NAMALWA (cell line): ENCODE measurements at places on chromosomes 3 and 15.

- DNase-seq: peak; percentile 77
Observed at GRCh38 chr15:75732809-75733451, 20.3 kb upstream of the CSPG4 start.

- DNase-seq: no peak
Observed at GRCh38 chr3:27632431-27633223, 89.5 kb downstream of the EOMES start.

GRCh38 chr3:175266478-175266877, 407.3 kb downstream of the NAALADL2 start:
- DNase-seq: no peak

- DNase-seq: no peak
Observed at GRCh38 chr3:56819016-56819809, 17.5 kb upstream of the ARHGEF3 start.

GRCh38 chr15:31442699-31443111, 116.1 kb downstream of the KLF13 start:
- DNase-seq: peak; percentile 64

GRCh38 chr15:70833861-70834765, 19.8 kb downstream of the LARP6 start:
- no peak for DNase-seq

- no peak for DNase-seq
Observed at GRCh38 chr3:80655216-80655615, 887.4 kb upstream of the ROBO1 start.

DNA sequence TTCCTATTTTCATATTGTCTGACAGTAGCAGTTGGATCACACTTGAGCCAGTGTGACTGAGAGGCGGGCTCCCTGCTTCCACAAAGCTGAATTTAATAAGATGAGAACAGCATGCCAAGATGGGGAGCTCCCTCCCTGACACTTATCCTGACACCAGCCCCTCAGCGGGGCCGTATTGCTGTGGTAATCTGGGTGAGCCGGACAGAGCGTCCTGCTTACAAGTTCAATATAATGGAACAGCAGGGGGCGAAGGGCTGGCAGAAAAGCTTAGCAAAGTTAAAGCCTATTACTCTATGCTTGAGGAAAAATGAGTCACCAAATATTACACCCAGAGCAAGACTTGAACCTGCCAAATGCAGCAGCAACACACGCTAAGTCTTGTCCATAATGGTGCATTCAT, 163.8 kb upstream of the CMC1 start:
- DNase-seq: no peak

DNA sequence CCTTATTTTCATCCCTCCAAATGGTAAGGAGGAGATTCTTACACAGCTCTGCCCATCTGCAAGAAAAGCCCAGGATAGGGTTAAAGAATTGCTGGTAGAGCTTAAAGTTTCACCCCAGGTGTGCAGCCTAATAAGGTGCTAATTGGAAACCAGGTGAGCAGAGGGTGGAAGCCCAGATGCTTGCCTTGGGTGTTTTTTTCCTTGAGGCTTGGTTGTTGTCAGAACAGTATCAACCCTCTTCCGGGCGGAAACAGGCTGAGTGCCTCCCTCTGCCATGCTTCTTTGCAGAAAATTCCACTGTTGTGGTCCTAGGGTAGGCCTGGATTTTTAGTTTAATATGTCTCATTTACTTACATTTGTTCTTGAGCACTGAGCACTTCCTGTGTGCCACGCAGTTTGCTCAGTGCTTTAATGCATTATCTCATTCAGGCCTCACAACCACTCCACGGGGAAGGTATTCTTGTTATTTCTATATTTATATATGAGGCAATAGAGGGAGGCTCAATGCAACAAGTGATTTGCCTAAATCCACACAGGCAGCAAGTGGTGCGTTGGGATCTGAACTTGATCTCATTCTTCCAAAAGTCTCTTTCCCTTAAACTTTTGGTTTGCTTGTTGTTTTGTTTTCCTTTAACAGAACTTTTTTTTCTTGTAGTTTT, 115.0 kb upstream of the LRIG1 start:
- DNase-seq: no peak

- no peak for DNase-seq
Observed at GRCh38 chr15:86199467-86200145, 119.9 kb downstream of the AGBL1 start.

DNA sequence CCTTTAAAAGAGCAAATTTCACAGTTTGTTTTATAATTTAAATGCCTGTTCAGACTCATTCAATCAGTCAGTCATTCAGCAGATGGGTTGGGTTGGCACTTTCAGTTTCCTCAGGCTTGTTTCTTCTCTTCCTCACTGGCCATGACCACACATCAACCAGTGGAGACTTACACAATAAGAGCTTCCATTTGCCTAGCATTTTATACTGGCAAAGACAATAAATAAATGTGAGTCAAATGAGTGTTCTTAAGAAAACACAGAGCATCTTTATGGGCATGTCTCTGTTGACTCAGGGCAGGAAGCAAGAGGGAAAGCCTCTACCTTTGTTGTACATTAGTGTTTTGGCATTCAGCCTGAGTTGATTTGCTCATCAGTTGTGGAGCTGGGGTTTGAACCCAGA, 122.6 kb downstream of the EPHB1 start:
- DNase-seq: no peak

- no peak for DNase-seq
Observed at GRCh38 chr3:181264486-181264885, 274.9 kb upstream of the DNAJC19 start.

DNA sequence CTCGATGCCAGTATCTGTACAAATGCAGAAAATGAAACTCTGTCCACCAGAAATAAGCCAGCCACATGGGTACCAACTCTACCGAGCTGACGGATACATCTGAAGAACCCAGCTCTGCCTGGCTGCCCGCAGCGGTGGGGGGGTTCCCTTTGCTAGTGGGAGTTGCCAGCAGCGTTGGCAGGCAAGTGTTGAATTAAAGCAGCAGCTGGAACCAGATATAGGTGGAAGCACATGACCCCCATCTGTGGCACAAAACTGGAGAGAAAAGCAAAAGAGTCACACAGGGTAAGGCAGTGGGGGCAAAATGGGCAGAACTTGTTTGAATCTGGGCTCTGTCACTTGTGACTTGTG, 17.9 kb downstream of the CRYGS start:
- peak; percentile 46 for DNase-seq

- DNase-seq: peak; percentile 46
Observed at GRCh38 chr3:57596495-57597126, 533 bp downstream of the ARF4 start.

GRCh38 chr3:194957743-194958240, 272.1 kb downstream of the FAM43A start:
- no peak for DNase-seq
